Upper lobe of right lung (tissue), 1 donor: ENCODE measurements at places on chromosomes 12 and 14. TPM values are rescaled to one million over a fixed set of nuclear protein-coding genes. Genes with fewer than 3 reads are reported as not detected.

SIVA1 gene
- 66.1 TPM for total RNA-seq

GMFB gene
- 52.9 TPM for total RNA-seq

GRCh38 chr12:63090716-63091115 lies 60.3 kb downstream of the AVPR1A start:
- DNase-seq: no peak

MYF5 gene
- not detected for total RNA-seq

- no peak for DNase-seq
These were observed 219.1 kb upstream of the PKP2 start for GRCh38 chr12:33115716-33116115.

NGB gene
- total RNA-seq: not detected

CCDC38 gene
- not detected for total RNA-seq

GRCh38 chr14:60090864-60091519 lies 731 bp upstream of the PCNX4 start:
- peak; percentile 68 for DNase-seq

DNA sequence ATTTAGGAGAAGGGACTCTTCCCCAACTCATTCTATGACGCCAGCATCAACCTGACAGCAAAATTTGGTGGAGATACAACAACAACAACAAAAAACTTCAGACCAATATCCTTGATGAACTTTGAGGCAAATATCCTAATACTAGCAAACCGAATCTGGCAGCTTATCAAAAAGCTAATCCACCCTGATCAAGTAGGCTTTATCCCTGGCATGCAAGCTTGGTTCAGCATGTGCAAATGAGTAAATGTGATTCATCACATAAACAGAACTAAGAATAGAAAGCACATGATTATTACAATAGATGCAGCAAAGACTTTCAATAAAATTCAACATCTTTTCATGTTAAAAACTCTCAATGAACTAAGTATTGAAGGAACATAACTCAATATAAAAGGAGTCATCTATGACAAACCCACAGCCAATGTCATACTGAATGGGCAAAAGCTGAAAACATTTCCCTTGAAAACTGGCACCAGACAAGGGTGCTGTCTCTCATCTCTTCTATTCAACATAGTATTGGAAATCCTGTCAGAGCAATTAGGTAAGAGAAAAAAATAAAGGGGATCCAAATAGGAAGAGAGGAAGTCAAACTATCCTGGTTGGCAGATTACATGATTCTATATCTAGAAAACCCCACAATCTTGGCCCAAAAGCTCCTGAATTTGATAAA lies 233.3 kb downstream of the CCDC59 start:
- no peak for DNase-seq

DNA sequence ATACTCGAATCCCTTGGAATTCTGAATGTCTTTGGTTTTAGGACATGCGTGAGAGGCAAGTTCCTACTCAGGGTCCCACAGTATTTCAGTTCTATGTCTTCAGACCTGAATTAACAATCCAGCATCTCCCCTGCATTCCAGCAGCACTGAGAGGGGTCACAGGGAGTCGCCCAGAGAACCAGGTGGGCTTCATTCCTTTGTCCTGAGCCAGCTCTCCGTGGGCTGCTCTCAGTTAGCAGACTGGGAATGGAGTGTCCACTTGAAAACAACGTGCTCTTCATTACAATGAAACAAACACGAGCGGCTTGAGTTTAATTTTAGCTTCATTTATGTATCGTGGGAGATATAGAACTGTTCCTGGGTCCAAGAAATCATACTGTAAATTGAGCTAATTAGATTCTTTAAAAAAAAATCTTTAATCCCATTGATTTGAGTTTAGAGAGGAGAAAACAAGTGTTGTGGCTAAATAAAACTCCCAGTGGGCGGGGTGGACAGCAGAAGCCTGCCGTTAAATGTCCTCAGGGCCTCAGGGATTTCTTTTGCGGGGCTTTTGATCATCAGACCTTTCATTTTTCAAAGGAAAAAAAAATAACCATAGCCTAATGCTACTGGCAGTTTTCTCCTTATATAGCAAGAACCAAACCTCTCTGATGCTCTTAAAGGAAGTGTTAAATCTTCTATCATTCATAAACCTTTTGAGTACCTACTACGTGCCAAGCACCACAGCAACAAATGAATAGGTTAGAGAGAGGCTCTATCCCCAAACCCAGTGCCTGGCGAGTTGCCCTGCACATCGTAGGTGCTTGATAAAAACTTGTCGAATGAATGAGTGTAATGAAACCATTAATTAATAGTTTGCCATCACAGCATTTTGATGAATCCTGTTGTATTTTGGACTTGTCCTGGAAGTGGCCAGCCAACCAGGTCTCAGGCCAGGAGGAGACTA lies 140.4 kb downstream of the CHST11 start:
- no peak for DNase-seq

GRCh38 chr12:104669089-104669721 lies 212.5 kb downstream of the CHST11 start:
- DNase-seq: peak; percentile 77

ASB2 gene
- total RNA-seq: 3.2 TPM

GRCh38 chr12:496736-497135 lies 37.0 kb downstream of the B4GALNT3 start:
- no peak for DNase-seq

GRCh38 chr12:28040246-28040645 lies 67.7 kb upstream of the PTHLH start:
- no peak for DNase-seq

DNA sequence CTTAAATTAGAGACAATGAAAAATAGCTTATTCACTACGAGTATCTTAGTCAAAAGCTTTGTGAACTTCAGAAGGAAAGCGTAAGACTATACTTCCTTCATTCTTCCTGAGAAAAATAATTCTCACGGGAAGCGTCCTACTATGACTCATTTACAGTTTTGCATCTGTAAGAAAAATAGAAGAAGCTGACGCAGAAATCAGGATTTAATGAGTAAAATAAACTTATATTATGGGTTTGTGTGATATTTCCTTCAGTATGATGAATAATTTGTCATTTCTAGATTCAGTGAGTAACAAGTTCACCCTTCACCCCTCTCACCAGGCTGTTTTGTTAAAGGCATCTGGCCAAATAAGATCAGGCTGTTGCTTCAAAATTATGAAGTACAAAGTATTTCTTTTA lies 17.8 kb upstream of the PDE3A start:
- no peak for DNase-seq

DLK1 gene
- not detected for total RNA-seq

SERPINA9 gene
- not detected for total RNA-seq

- peak; percentile 31 for DNase-seq
These were observed 103.0 kb downstream of the PRMT8 start for GRCh38 chr12:3593906-3594483.

DNA sequence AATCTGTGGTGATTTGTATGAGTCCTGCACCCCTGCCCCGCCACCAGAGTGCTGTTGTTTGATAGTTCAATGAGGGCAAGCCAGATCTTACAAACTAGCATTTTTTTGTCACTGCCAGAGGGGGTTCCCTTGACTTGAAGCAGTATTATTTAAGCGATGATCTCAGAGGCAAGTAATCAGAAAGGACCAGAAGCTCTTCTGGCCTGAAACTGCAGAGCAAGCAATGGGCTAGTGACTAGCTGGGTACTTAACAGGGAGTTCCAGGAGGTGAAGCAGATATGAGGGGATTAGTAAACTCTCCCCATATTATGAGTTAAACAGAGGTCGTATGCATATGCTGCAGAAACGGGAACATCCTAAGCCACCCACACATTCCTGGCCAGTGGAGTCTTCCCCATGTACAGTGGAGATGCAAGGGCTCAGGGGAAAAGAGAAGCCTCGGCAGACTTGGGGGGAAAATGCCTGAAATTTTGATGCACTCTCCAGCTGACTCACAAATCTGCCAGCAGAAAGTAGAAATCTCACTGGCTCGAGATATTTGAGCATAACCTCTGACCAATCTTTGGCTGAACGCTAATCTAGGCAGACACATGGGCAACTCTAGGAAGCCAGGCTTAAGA lies 8.3 kb upstream of the CRACR2A start:
- no peak for DNase-seq

DNA sequence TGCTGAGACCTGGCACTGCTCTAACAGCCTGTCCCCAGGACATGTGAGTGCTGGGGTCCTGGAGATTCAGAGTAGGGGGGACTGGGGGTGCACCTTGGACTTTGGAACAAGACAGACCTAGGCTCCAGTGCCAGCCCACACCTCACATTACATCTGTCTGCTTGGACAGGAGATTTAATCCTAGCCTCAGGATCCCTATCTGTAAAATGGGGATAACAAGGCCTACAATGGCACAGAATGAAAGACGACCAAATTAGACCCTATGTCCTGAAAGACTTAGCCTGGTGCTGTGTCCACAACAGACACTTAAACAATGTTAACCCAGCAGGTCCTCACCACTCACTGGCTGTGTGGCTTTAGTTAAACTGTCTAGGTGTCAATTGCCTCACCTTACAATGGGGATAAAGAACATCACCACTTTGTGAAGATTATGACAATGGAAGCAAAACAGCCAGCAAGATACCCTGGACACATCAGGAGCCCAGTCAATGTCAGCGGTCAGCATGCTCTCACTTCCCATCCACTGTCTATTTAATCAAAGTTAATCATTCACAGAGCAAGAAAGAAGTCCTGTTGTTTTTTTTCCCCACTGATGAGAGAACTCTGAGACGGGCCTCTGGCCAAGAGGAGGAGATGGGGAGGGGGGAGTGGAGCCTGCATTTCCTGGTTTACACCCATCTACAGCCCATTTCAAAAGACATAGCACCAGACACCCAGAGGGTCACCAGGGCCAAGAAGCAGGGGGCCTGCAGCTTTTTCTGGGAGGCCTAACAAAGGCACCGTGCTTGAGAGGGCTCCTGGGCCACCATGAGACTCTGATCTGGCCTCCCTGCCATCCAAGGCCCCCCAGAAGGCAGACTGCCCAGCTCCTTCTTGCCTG lies 40.6 kb downstream of the ACTN1 start:
- no peak for DNase-seq

- no peak for DNase-seq
These were observed 1032.2 kb upstream of the SEL1L start for GRCh38 chr14:82565825-82566224.

GLIPR1L1 gene
- not detected for total RNA-seq

NRIP2 gene
- 0.61 TPM for total RNA-seq

TEX52 gene
- not detected for total RNA-seq

DNA sequence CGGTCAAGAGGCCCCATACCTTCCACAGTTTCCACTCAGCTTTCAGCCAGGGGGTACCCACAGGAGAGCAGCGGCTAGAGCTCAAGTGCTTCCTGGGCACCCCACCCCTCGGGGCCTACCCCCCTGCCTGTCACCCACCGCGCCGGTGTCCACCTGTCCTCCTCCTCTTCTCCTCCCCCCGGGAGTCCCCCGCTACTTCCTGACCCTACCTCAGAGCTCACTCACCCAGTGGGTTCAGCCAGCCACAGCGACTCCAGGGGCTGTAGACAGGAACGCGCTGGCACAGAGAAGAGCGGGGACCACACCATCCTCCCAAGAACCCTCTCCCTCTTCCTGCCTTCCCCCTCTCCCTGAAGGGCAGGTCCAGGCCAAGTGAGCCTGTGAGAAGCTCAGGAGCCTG lies 123.0 kb downstream of the ESRRB start:
- no peak for DNase-seq

- peak; percentile 37 for DNase-seq
These were observed 27.4 kb downstream of the ABCD4 start for GRCh38 chr14:74275241-74275841.

PMCH gene
- not detected for total RNA-seq

SDSL gene
- total RNA-seq: 10.7 TPM

- DNase-seq: no peak
These were observed 20.5 kb downstream of the FNTB start for GRCh38 chr14:65007202-65007601.

DNA sequence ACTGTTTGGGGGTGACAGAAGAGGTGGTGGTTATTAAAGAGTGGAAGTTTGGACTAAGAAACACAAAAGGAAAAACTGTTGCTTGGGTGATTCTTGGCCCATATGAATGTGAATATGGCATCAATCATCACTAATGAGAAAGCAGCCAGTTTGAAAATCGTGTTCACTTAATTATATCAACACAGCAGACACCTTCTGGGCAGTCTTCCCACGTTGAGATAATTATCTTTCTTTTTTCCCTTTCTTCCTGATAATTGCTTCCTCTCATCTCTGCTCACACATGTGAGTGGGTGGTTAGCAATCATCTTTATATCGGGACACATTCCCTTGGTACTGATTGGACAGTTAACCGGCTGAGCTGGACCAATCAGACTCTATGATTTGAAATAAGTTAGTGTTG lies 539.7 kb downstream of the AACS start:
- no peak for DNase-seq

CLEC1A gene
- 15.0 TPM for total RNA-seq

ALDH1L2 gene
- total RNA-seq: 5.0 TPM

LRRIQ1 gene
- 0.67 TPM for total RNA-seq

GNB3 gene
- total RNA-seq: 0.32 TPM

- DNase-seq: no peak
These were observed 56.1 kb downstream of the EPS8 start for GRCh38 chr12:15733136-15733535.

CISTR gene
- not detected for total RNA-seq

OR4E2 gene
- total RNA-seq: not detected

LIN7A gene
- 18.9 TPM for total RNA-seq

- no peak for DNase-seq
These were observed 19.4 kb downstream of the UTP20 start for GRCh38 chr12:101299346-101299745.

- DNase-seq: no peak
These were observed 43.1 kb upstream of the FKBP4 start for GRCh38 chr12:2751686-2752085.

GRCh38 chr14:35998303-35998702 lies 172.2 kb downstream of the BRMS1L start:
- no peak for DNase-seq

- DNase-seq: no peak
These were observed 47.7 kb upstream of the GRIP1 start for GRCh38 chr12:66726556-66726955.

DNA sequence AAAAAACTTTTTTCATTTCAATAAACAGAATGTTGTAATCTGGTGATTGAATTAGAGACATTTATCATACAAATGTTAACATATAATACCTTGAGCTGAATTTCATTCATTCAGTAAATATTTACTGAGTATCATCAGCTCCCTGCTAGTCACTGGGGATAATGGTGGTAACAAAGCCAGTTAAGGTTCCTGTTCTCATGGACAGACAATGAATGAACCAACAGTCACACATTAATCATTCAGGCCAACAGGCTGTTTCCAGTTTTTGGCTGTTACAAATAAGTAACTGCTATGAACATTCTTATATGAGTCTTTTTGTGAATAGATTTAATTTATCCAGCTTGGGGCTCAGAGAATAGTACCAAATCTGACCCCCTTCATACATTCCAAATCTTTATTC lies 13.5 kb downstream of the EXD2 start:
- DNase-seq: no peak

DNA sequence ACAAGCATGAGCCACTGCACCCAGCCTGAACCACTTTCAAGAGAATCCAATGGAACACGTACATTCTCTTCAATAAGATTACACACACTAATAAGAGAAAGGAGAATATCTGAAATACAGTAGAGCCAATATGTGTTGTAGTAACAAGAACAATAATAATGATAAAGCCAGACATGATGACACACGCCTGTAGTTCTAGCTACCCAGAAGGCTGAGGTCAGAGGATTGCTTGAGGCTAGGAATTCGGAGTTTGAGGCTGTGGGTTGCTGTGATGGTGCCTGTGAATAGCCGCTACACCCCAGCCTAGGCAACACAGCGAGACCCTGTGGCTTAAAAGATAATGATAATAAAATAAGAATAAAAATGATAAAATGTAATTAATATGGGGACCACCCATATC lies 15.6 kb downstream of the APOBEC1 start:
- no peak for DNase-seq

- DNase-seq: no peak
These were observed 13.2 kb downstream of the KERA start for GRCh38 chr12:91044586-91044985.

SYCP3 gene
- 0.64 TPM for total RNA-seq
